ENCODE measurements at places on chromosomes 4 and X.

DNA sequence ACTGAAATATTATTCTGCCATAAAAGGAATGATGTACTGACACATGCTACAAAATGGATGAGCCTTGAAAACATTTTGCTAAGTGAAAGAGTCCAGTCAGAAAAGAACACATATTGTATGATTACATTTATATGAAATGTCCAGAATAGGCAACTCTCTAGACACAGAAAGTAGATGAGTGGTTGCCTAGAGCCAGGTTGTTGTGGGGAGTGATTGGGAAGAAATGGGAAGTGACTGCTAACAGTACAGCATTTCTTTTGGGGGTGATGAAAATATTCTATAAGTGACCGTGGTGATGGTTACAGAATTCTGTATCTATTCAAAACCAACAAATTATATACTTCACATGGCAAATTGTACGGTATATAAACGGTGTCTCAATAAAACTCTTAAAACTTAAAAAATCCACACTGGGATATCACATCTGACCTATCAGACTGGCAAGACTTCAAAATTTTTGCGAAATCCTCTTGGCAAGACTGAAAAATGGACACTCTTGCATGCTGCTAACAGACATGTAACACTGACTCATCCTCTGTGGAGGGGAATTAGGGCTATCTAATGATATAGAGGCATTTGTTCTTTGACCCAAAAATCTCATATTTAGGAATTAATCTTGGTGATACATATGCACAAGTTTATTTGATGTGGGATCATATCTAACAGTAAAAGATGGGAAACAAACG lies 71.8 kb downstream of the FAM13A start:
- no peak for DNase-seq

- DNase-seq = no peak
Measured at GRCh38 chr4:87631668-87632067, 18.4 kb upstream of the DMP1 start.

DNA sequence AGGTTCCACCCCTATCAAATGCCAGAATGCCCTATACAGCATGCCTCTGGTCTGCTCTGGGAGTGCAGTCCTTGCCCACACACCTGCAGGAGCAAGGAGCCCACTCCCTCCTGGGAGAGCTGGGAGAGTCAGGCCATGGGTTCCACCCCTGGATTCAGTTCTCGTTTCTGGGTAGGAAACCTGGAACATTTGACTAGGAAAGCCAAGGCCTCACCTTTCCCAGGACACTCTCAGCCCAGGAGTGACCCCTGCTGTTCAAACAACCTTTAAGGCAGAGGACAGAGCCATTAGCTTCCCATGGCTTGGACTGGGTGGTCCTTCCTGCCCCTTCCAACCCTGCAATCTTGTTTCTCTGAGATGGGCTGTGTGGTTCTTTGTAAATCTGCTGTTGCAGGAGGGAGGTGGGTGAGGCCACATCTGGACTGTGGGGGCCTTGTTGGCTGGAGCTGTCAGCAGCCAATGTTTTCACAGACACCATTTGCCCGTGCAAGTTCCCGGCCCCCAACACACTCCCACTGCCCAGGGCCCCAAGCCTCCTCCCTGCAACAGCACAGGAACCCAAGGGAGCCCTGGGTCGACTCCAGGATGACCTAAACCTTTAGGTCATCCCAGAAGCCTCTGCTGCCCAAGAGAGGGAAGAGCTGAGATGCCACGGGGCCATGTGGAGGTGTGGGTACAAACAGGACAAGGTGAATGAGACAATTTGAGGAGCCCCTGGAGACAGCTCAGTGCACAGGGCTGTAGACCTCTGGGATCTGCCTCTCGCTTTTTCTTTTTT lies 104.4 kb downstream of the PJA1 start:
- no peak for DNase-seq

DNA sequence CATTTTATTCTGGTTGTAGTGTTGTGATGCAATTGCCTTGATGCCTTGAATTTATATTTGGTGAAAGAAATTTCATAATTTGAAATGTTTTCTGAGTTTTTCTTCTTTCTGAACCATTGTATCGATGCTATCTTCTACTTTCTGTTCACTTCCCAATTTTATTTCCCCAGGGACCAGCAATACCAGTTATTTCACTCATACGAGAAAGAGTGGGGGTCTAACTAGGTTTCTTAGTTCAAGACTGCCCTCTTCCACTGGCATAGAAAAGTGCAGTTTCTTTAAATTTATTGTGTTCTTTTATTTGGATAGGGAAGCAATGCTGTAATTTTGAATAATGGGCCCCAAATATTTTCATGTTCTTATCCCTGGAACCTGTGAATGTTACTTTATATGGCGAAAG lies 544.0 kb upstream of the ADGRL3 start:
- DNase-seq = no peak

- no peak for DNase-seq
Measured at GRCh38 chr4:99861120-99861905, 32.9 kb downstream of the LAMTOR3 start.

- no peak for DNase-seq
Measured at GRCh38 chr4:184812199-184812542, 13.6 kb downstream of the ACSL1 start.

DNA sequence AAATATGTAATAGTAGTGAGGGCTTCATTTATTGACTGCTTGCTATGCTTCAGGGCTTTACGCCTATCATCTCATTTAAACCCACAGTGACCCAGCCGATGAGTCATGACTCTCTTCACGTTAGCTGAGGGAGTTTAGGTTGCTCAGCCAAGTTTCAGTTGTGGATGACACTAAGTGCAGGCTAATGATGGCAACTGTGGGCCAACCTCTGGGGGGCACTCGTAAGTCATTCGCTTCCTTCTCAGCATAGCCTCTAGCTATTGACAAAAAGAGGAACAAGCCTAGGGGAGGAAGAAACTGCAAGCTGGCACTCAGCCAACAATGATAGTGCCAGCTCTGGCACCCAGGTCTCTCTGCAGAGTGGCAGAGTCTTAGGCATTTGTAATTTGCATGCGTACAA lies 325.0 kb downstream of the ARHGAP10 start:
- DNase-seq = peak; percentile 72

DNA sequence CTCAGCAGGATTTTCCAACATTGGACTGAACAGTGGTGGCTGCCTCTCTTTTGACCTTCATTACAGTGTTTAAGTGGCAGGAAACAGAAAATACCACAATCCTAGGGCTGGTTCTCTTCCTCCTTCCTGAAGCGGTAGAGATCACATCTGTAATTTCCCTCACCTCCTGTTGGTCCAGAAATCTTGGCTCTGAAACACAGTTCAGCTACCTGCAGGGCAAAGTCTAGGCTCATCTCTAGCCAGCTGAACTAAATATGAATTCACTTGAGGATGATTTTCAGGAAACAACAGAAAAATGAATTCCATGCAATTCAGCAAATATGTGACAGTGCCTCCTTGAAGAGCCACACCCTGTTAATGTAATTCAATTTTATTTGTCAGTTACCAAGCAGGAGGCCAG lies 531.9 kb downstream of the INPP4B start:
- DNase-seq = no peak

GRCh38 chr4:136002316-136002715 lies 1530.0 kb downstream of the PCDH18 start:
- DNase-seq = no peak

- DNase-seq = no peak
Measured at GRCh38 chrX:9846631-9847030, 60.4 kb downstream of the SHROOM2 start.

GRCh38 chr4:8304827-8305695 lies 35.5 kb downstream of the HTRA3 start:
- DNase-seq = no peak

DNA sequence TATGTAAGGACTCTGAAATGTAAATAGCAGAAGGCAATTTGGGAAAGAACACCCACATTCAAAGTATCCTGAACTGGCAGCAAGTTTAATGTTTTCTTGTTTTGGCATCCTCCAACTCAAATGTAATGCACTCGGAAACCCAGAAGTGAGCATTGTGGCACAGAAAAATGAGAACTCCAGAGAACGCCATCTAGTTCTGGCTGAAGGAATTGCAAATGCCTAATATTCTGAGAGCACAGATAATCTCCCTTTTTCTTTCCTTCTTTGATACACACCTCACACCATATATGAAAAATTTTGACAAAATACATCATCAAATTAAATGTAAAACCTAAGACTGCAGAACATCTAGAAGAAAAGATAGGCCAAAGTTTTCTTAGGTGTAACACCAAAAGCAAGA lies 52.1 kb downstream of the PWWP3B start:
- DNase-seq = no peak

GRCh38 chr4:126215759-126216158 lies 901.0 kb downstream of the FAT4 start:
- no peak for DNase-seq

DNA sequence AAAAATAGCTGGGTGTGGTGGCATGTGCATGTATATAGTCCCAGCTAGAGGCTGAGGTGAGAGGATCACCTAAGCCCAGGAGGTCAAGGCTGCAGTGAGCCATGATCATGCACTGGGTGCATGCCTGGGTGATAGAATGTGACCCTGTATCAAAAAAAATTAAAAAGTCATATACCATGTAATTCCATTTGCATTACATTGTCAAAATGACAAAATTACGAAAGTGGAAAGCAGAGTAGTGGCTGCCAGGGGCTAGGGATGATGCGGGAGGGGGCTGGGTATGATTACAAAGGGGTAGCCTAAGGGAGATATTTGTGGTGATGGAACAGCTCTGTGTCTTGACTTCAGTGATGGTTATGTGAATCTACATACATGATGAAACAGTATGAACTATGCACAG lies 97.8 kb downstream of the KDR start:
- DNase-seq = no peak

DNA sequence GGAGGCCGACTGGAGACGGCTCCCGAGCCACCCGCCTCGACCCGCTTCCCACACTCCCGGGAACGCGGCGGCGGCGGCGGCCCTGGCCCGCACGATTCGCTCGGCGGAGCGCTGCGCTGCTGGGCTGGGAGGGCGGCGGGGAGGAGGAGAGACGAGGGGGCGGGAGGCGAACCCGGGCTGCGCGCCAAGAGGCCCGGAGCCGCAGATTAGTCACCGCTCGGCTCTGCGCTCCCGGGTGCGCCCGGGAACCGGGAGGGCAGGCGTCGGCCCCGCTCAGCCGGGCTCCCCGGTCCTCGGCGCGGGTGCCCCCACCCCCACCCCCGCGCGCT lies 11.2 kb upstream of the BCOR start:
- DNase-seq = peak; percentile 63

- peak; percentile 1 for DNase-seq
Measured at GRCh38 chrX:38879631-38880220, 78.5 kb downstream of the MID1IP1 start.

- no peak for DNase-seq
Measured at GRCh38 chr4:118077767-118078105, 43.5 kb downstream of the NDST3 start.

DNA sequence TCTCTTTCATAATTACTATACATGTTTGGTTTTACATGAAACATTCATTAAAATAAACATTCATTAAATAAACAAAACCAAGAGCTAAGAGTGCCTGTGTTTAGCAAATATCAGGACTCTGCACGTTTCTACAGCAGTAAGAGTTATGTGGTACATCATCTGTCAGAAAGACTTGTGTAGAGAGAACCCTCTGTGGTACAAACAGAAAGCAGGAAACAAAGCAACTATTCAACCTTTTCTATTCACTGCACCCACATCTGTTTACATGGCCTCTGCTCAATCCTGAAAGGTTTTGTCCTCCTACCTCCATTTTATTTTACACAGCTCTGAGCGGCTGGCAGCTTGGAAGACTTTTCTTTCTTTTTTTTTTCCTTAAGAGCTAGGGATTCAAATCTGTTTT lies 90.7 kb upstream of the PCDH18 start:
- DNase-seq = no peak

GRCh38 chrX:22196149-22196548 lies 76.6 kb upstream of the CBLL2 start:
- DNase-seq = no peak
